ENCODE measurements at places on chromosomes 4 and X.
A peak's percentile ranks its signal among the peaks of the same experiment; 100 is the strongest.

DNA sequence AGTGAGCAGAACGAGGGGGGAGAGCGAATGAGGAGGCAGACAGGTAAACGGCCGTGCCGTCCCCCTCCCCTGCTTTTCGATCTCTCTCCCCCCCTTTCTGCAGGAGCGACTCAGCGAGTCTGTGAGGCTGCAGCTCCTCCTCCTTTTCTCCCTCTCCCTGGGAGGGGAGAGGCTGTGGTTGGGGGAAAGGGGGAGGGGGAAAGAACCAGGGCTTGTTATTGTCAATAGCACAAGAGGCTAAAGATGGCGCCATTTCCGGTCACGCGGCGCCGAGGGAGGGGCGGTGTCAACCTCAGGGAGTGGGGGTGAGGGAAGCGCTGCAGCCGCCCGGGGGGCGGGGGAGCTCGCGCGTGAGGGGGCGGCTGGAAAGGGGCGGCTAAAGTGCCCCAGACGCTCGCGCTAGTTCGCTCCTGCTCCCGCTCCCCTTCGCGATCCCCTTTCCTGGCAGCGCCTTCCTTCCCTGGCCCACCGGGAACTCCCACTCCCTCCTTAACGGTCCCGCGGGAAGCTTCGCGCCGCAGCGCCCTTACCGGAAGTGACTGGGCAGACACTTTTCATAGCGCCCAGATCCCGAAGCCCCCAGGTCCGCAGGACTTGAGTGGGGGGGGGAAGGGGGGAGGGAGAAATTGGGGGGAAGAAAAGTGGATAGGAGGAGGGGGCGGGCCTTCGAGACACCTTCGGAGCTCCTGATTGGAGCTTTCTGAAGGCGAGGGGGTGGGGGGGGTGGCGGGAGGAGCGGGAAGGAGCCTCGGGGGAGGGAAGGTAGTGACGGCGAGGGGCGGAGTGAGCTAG is at the start of gene CUL4B:
Gene CUL4B (minus strand): TSS at position 121 of the 792 bp plus-strand sequence. CDS start 324 bp downstream, outside the sequence.
- peak; percentile 83 for DNase-seq

GRCh38 chrX:109952050-109952449 is 50.9 kb upstream of the TMEM164 start:
- DNase-seq: no peak

- DNase-seq: no peak
Observed at GRCh38 chr4:153204247-153204671, at the start of gene TRIM2. TSS of gene TRIM2 (plus strand) at chr4:153204443. CDS start at chr4:153204531, 88 bp downstream.

DNA sequence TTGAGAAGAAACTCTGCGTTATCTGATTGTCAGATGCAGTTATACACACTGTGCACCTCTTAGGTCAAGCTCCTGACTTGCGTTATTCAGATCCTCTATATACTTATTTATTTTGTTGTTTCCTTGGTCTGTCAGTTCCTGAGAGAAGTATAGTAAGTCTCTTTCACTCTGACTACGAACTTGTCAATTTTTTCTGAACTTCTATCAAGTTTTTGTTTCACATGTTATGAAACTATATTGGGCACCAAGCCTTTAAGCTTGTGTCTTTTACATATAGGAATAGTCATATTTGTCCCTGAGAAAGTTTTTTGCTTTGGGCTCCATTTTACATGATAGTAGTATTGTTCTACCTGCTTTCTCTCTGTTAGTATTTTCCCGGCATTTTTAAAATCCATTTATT is 31.7 kb downstream of the ZNF275 start:
- DNase-seq: no peak

GRCh38 chrX:95640226-95640625 is 1044.4 kb upstream of the DIAPH2 start:
- no peak for DNase-seq

GRCh38 chrX:9352694-9353411 is 112.0 kb upstream of the TBL1X start:
- no peak for DNase-seq

- DNase-seq: no peak
Observed at GRCh38 chr4:11831739-11832138, 403.0 kb upstream of the HS3ST1 start.

DNA sequence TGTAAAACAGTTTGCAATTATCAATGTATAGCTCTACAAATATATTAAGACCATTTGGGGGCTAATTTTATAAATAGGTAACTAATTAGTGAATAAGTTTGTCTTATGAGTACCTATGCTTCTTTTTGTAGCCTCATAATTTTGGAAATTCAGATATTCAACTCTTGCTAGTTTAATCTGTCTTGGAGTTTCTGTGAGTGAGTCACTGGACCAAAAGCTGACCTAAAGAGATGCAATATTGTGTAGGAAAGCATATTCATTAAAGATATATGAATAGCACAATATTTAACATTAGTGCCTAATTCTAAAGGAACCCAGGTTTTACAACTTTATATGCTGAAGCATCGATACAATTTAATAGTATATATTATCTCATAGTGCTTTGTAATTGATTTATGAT is 161.3 kb upstream of the PCDH18 start:
- DNase-seq: no peak

DNA sequence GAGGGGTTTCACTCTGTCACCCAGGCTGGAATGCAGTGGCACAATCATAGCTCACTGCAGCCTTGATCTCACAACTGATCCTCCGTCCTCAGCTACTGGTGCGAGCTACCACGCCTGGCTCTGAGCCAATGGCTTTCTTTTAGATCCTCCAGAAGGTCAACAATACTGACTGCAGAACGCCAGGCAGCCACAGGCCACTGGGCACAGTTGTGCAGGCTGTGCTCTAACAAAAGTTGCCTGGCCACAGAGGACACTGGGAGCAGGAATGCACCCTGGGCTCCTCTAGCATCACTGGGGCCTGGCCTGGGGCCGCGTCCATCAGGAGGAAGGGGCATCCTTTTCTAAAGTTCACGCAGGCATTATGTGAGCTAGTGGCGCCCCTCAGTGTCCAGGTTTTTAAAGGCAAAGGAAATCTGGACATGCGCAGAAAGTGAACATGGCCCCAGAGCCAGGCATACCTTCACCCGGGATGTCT is 14.9 kb upstream of the PORCN start:
- no peak for DNase-seq

DNA sequence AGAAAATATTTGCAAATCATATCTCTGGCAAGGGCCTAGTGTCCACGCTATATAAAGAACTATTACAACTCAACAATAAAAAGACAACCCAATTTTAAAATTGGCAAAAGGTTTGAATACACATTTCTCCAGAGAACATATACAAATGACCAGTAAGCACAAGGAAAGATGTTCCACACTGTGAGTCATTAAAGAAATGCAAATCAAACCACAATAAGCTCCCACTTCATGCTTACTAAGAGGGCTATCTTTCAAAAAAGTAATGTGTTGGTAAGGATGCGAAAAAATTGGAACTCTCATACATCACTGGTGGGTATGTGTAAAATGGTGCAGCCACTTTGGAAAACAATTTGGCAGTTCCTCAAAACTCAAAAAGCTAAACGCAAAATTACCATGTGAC is 884.0 kb upstream of the INTU start:
- DNase-seq: no peak

DNA sequence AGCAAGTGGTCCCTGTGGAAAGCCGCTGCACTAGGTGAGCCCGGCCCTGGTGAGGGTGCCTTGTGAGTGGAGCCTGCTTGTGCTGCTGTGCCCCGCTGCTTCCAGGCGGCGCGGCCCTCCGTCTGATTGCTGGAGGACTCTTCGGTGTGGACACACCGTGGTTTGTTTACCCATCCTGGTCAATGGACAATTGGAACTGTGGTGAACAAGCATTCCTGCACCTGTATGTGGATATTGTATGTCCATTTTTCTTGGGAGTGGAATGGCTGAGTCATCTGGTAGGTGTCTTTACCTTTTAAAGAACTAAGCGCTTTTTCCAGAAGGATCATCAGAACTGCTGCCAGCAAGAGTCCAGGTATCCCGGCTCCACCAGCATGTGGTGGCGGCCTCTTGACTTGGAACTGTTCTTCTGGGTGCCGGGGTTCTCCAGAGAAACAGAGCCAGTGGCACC is 15.6 kb downstream of the MAEA start:
- DNase-seq: no peak

- peak; percentile 9 for DNase-seq
Observed at GRCh38 chr4:113052379-113052951, 3.0 kb downstream of the ANK2 start.

DNA sequence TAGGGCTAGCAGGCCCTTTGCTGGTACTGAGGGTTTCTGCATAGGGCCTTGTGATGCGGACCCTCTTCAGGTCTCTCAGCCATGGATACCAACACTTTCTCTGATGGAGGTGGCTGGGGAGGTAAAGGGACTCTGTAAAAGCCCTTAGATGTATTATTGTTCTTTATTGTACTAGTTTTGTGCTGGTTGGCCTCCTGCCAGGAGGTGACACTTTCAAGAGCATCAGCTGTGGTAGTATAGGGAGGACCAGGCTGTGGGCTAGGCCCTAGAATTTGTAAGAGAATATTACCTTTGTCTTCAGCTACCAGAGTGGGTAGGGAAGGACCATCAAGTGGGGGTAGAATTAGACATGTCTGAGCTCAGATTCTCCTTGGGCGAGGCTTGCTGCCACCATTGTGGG is 936.3 kb downstream of the CENPC start:
- DNase-seq: no peak

- DNase-seq: no peak
Observed at GRCh38 chr4:15648600-15648999, 6.6 kb downstream of the FBXL5 start.

DNA sequence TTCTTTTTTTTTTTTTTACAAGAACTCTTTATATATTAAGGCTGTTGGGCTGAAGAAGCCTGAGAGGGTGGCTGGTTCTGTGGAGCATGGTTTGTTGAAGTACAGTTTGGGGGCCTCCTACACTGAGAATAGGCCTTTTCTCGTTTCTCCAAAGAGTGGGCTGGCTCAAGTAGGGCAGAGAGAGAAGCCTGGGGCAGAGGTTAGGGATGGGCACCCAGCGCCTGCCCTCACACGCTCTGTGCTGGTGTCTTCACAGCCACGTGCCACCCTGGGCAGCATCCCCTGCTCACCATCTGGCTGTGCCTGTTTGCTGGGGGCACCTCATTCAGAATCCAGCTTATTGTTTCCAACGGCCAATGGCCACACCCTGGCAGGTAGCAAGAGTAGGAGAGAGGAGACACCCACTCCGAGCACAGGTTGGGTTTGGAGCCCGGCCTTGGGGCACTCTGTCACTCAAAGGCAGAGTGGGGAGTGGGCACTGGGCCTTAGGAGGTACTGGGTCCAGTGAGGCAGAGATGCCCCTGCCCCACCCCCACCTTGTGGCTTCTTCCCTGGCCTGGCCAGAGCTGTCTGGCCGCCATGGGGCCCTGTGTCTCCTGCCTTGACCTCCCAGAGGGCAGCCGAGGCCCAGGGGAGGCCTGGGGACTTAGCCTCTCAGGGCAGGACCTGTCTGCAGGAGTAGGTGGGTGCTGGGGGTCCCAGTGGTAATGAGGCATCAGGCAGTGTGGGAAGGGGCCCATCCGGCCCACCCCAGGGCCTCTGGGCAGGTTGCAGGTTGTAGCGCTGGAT is 2.9 kb downstream of the MSANTD1 start:
- DNase-seq: no peak

DNA sequence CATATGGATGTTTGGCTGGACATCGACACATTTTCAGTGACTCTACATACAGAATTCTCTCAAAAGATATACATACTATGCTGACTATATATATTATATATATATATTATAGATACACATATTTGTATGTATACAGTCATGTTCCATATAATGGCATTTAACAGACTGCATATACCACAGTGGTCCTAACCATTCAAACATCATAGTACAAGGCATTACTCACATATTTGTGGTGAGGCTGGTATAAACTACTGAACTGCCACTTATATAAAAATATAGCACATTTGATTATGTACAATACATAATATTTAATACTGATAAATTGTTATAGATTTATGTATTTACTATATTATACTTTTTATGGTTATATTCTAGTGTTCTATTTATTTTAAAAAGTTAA is 168.5 kb downstream of the IL15 start:
- DNase-seq: no peak

GRCh38 chr4:17780501-17781299 is 721 bp downstream of the FAM184B start:
- peak; percentile 47 for DNase-seq

DNA sequence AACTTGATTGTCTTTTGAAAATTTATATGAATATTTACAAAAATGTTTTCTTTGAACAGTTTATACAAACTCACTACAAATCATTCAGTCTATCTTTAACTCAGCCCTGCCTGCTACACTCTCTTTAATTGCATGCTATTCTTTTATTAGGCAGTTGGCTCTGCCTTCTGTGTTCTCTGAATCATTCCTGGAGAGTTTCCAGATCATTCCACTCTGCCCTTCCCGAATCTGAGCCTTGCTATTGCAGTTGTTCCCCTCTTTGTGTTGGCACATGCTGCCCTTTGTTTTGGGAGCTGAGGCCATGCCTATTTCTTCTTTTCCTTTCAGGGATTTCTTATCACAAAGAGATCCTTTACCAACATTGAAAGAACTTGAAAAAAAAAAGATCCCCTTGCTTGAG is 8.7 kb upstream of the TECRL start:
- DNase-seq: no peak

DNA sequence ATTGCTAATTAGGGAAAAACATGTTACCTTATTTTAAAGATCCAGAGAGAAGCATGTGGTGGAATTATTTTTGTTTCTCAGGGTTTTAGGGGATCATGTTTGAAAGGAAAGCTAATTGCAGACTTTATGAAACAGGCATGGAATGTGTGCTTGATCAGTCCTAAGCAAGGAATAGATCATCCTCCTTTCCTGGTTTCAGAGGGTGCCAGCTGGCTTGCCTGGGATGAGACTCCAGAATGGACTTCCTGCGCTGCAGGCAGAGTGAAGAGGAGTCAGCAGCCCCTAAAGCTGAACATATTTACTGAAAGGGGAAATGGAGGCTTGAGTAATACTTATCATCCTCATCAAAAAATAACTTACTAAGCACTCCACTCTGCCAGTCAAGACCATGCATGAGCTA is 13.3 kb downstream of the FGF5 start:
- no peak for DNase-seq

DNA sequence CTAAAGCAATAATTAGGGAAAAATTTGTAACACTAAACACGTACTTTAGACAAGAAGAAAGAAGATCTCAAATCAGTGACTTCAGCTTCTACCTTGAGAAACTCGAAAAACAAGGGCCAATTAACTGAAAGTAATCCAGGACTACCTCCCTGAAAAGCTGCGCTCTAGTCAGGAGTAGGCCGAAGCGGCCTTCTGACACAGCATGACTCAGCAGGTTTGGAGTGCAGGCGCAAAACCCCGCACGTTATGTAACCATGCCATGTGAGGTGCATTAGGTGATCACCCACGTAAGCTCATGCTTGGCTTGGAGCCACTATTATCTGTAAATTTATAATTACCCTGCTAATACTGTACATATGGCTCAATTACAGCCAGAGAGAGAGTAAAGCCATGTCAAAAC is 52.8 kb upstream of the CCDC149 start:
- no peak for DNase-seq

DNA sequence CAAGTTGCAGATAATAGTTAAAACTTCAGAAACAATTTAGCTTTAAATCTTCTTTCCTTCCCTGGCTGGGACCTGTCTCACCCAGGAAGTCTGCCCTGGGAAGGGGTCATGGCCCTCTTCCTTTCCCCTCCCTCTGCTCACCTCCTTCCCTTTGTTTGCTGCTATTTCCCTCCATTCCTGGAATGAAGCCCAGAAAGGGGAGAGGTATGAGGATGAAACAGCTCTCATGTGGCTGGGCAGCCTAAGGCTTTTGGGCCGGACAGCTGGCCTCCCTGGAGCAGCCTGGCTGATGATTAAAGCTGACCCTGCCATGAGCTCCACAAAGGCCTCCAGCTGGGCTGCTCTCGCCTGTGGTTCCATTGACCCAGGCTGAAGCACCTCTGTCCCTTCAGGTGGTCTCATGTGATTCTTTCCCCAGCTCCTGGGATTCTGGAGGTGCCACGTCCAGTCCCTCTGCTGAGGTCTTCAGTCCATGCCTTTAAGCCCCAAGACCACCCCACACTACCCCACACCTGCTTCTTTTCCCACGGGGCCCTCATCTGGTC is 202.1 kb downstream of the PTTG2 start:
- DNase-seq: no peak
